ENCODE measurements at places on chromosomes 5 and 9. TPM values are rescaled to one million over a fixed set of nuclear protein-coding genes. Genes with fewer than 3 reads are reported as not detected.

DNA sequence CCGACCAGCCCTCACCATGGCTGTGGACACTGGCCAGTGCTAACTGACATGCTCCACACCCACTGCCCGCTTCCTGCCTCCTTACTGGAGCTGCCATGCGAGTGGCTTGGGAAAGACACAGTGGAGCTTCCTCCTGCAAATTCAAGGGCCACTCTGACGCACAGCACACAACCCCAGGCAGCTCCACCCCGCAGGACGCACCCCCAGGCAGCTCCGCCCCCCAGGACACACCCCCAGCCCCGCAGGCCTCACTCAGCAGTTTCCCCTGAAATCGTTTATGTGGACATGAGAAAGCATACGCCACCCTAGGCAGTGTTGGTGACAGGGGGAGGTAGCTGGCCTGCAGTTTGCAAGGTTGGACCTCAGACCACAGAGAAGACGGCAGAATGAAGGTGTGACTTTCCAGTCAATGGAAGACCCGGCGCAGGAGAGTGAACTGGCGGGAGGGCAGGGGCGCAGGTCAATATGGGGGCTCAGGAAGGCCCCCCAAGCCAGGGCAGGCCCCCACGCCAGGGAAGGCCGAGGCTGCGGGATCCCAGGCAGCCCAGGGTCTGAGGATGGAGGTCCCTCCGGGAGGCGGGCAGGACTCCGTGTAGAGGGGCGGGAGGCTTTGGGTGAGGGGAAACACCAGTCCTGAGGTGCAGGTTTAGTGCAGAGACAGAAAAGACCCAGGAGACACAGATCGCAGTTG, 21.6 kb downstream of the LPCAT1 start:
- H3K27me3 ChIP-seq: no peaks in the 10 kb centered on the region
- no peak overlapping the region for H3K27ac ChIP-seq
- no peaks in the 10 kb centered on the region for H3K36me3 ChIP-seq
- H3K4me1 ChIP-seq: no peaks in the 10 kb centered on the region

DNA sequence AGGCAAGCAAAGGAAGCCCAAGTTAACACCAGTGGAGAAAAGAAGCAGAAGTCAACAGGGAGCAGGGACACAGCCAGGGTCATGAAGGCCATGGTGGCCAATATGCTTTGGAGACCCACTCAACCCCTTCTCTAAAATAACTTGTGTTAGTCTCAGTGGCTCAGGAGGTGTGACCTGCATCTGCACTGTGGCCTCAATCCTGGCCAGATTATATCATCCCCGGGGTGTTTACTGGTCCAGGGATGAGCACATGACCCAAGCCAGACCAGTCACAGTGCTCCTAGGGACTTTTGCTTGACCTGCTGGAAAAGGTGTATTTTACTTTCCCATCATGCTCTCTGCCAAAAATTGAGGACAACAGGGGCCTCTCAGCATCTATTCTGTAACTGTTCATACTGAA, 105.2 kb downstream of the DPYSL3 start:
- no peaks in the 10 kb centered on the region for H3K36me3 ChIP-seq
- H3K27ac ChIP-seq: no peak overlapping the region
- peaks cover 2% of the 10 kb centered on the region for H3K27me3 ChIP-seq
- DNase-seq: no peak
- no peaks in the 10 kb centered on the region for H3K4me1 ChIP-seq

Gene CDC20B
- total RNA-seq: 0.08 TPM

Gene ABHD17B
- total RNA-seq: 21.1 TPM

DNA sequence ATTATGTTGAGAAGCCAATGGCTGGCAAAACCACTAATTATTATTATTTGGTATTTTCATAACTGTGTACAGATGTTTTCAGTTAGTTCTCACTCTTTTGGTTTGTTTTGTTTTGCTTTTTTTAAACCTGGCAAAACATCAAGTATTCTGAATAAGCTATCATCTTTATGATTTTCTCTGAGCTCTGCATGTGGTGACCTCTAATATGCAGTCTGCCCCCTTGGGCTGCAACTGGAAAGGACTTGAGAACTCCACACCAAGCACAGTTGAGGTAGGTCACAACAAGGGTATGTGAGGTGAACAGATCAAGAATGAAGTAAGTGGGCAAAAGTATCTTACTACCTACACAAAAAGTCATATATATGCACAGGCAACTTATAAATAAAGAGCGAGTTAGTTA, 202.2 kb downstream of the NFIB start:
- no peaks in the 10 kb centered on the region for H3K4me1 ChIP-seq
- DNase-seq: no peak
- no peaks in the 10 kb centered on the region for H3K36me3 ChIP-seq
- no peak overlapping the region for H3K27ac ChIP-seq

- no peaks in the 10 kb centered on the region for H3K4me1 ChIP-seq
- no peak for DNase-seq
- H3K4me3 ChIP-seq: no peak overlapping the region
- no peaks in the 10 kb centered on the region for H3K27me3 ChIP-seq
Observed at GRCh38 chr9:107539427-107540163, 50.0 kb upstream of the KLF4 start.

Gene C9orf153
- total RNA-seq: not detected

- no peaks in the 10 kb centered on the region for H3K27me3 ChIP-seq
- no peak overlapping the region for H3K27ac ChIP-seq
- H3K4me3 ChIP-seq: no peak overlapping the region
Observed at GRCh38 chr5:128464596-128464995, 73.4 kb downstream of the FBN2 start.

- H3K4me1 ChIP-seq: no peaks in the 10 kb centered on the region
- H3K36me3 ChIP-seq: no peaks in the 10 kb centered on the region
Observed at GRCh38 chr9:121399126-121399882, 29.3 kb upstream of the STOM start.

Measured in Panc1 (cell line).